ENCODE measurements at places on chromosomes 6 and 20.
A peak's percentile ranks its signal among the peaks of the same experiment; 100 is the strongest.

DNA sequence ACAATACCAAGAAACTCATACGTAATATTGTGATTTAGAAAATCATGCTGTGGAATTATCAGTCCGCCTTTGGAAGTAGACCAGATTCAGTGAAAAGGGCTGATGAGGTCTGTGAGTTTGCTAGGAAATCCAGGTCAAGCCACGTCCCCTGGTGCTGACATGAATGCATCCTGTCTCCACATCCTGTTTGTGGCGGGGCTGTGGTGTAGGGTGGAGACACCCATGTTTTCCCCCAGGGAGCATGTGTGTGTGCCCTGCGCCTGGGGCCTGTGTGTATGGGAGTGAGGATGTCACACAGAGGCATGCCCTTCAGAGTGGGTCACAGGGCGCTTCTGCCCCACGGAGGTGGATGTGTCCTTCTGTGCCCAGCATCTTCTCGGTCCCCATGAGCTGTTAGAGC, 109.1 kb downstream of the SASH1 start:
- DNase-seq: no peak

DNA sequence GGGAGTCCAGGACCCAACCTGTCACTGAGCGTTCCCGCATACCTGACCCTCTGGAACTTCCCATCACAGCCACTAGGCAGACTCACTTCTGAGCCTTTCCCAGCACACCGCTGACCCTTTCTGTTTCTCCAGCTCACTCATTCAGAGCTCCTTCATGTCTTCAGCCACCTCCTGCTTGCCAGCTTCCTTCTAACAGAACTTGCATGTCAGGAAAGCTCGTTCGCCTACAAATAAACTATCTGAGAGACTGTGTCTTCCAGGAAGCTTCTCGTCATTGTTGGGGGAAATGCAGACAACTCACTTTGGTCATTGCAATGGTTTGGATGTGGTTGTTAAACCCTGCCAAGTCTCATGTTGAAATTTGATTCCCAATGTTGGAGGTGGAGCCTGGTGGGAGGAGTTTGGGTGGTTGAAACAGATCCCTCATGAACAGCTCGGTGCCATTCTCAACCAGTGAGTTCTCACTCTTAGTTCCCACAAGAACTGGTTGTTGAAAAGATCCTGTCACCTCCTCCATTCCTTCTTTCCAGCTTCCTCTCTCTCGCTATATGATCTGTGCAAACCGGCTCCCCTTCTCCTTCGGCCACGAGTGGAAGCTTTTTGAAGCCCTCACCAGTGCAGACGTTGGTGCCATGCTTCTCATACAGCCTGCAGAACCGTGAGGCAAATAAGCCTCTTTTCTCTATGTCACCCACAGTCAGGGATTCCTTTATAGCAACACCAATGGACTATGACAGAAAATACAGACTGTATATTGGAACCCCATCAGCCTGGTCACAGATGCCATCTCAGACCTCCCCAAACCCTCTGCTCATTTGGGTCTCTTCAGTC, 1.4 kb upstream of the MUC21 start:
- DNase-seq: no peak

DNA sequence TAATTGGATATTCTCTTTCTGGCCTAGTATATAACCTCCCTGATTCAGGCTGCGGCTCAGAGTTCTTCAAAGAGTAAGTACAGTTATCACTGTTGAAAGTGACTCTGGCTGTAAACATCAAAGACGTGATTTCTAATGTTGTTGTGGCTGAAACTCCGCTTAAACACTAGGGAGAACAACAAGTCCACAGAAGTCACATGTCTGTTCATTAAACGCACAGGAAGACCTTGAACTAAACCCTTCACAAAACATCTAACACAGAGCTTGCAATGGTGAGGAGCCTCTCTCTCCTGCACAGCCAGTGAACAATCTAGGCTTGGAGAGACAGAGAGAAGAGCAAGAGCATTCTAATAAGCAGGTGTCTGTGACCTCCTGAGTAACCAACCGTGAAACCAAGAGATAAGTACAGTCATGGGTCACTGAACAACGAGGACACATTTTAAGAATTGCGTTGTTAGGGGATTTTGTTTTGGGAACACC, 249.3 kb downstream of the PRKN start:
- DNase-seq: no peak

DNA sequence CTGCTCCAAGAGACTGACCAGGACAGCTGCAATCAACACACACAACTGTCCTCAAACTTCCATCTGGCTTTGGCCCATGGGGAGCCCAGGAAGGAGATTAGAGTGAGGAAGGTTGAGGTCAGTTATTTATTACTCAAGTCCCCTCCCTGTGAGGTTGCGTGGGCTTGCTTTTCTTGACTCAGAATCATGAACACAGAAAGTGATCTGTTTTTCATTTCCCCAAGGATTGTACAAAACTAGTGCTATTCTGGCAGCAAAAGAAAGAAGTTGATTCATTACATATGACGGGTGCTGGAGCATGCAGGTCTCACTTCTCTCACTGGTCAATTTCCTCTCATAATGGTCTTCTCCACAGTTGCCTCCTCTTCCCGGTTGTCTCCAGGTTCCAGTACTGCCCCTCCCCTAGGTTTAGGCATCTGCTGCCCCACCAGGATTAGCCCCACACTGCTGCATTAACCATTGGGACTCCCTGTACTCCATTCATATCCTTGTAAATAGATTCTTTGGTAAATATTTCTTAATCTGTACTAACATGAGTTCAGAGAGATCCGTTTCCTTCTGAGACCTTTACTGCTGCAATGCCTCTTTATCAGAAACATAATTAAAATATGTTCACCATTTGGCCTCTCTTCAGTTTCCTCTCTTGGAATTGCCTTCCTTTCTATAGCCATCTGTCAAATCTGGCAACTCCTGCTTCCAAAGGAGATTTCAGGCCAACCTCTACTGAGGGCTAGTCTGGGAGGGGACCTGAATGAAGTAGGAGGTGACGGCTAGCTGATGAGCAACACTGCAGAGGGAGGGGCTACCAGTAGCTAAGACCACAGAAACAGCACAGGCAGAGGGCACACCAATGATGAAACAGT, 888.8 kb downstream of the QKI start:
- no peak for DNase-seq

DNA sequence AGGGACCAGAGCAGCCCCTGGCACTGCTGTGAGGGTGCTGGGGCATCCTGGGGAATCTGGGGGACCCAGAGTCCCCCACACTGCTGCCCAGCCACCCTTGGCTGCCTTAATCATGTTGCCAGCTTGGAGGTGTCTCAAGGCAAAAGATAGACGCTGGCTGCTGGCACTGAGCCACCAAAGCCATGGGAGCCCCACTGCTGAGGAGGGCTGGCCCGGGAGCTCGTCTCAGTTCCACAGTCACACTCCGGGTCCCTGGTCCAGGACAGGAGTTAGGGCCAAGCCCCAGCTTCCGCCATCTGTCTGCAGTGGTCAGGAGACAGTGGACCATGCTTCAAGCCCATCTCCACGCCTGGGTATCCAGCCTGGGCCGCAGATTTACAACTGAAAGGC, 41.0 kb upstream of the HMGA1 start:
- DNase-seq: peak; percentile 32

Data from GM13976 (cell line).